ENCODE measurements at places on chromosomes 16 and 17.
A peak's percentile ranks its signal among the peaks of the same experiment; 100 is the strongest.

DNA sequence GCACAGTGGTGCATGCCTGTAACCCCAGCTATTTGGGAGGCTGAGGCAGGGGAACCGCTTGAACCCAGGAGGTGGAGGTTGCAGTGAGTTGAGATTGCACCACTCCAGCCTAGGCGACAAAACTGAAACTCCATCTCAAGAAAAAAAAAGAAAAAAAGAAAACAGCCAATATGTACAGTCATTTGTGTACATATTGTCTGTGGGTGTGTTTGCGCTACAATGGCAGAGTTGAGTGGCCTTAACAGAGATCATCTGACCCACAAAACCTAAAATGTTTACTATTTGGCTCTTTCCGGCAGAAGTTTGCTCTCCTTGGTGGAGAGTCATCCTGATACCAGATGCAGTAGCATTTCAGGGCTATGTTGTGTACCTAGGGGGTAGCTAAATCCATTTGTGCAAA lies 57.9 kb downstream of the ARSG start:
- no peak for DNase-seq

- DNase-seq: no peak
Measured at GRCh38 chr16:85850344-85850880, 48.5 kb upstream of the IRF8 start.

- peak; percentile 91 for DNase-seq
Measured at GRCh38 chr17:75693500-75694481, 26.7 kb downstream of the SAP30BP start.

- no peak for DNase-seq
Measured at GRCh38 chr16:89993971-89994370, 25.3 kb downstream of the DBNDD1 start.

DNA sequence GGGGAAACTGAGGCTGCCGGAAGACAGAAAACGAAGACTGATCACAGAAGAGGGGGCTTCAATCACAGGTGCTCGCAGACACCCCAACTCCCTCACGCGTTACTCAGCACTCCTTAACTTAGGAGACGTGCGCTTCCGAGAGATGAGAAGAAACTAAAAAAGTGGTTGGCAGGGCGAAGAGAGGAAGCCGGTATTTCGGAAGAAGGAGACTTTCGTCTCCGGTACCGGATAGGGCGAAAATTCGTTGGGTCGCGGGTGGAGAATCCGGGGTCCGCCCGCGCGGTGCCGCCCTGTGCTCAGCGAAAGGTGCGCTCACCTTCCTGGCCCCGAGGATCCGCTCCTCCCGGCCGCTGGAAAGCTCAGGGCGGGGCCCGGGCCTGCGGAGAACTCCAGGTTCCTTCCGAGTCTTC lies 917 bp upstream of the TBX2 start:
- no peak for DNase-seq

GRCh38 chr16:79821911-79822310 lies 221.4 kb upstream of the MAF start:
- no peak for DNase-seq

DNA sequence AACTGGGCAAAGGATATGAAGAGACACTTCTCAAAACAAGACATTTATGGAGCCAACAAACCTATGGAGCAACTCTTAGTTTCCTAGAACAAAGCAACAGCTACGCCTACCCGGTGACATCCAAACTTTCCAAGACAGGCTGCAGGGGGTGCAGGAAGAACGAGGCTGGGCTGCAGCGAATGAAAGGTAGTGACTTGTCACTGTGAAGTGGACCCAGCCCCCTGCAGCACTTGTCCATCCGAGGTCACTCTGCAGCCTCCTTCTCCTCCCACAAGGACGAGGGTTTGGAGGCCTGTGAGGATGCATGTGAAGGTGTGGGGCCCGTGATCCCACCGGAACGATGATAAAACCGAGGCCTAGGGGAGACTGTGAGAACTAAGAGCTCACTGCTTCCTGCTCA lies 192.6 kb upstream of the RPL38 start:
- no peak for DNase-seq

- no peak for DNase-seq
Measured at GRCh38 chr17:61280338-61280737, 119.3 kb upstream of the TBX2 start.

DNA sequence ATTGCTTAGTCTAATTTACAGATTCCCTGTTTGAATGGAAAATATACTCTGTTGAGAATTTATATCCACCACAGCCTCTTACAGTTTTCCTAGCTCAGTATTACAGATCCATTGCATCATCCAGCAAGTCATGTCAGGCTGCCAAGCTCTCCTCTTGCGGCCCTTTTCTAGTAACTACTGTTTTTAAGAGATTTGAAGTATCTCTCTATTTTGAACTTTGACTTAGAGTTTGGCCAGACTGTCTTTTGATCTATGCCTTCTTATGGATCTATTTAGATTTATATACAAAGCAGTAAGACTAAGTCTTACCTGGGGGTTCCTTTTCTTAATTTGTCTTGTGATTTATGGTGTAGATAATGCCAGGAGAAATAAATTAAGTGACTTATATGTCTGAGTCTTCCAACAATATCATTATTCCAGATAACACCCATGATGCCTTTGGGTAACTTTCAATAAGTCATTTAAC lies 53.1 kb upstream of the ABCC11 start:
- peak; percentile 62 for DNase-seq

DNA sequence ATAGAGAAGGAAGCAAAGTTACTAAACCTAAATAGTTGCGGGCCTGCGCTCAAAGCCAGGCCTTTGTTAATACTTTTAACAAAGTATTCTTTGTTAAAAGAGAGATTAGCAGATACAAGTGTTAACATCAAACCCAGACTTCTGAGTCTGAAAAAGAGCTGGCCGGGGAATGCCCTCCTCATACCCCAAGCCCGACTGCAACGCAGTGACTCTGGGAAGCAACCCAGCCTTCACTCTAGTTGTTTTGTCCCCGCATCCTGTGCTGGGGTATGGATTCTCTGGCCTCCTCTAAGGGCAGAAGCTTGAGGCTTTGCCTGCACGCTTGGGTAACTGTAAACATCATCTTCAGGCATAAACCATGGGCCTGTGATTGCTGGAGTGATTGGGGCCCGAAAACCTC lies 48.3 kb downstream of the ADCY7 start:
- DNase-seq: no peak

DNA sequence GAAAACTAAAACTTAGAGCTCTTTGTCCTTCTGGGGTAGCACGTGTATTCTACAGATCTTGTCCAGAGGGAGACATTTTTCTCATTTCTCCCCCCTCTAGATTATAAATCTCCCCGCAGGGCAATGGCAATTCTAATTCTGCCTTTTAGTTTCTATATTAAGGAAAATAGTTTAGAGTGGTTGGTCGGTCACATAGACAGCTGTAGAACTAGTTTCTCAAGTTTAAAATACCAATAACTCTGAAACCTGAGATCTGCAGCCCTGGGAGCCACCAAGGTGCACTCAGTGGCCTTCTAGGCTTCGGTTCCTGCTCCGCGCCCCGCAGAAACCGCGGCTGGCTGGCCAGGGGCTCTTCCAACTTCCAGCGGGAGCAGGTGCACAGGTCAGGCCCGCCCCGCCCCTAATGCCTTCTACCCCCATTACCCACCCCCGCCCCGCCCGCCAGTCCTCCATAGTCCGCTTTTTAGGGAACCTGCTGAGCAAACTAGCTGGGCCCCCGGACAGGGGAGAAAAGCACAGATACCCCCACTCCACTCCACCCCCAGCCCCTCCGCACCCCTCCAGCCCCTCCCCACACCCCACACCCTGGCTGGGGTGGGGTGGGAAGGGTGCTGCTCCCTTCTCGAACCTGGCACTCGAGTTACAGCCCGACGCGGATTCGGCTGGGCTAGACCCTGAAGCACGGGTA lies 431 bp downstream of the SLFN11 start:
- DNase-seq: no peak

GRCh38 chr16:71794943-71795342 lies 13.7 kb downstream of the AP1G1 start:
- no peak for DNase-seq

GRCh38 chr16:54996186-54996585 lies 65.5 kb downstream of the IRX5 start:
- no peak for DNase-seq

DNA sequence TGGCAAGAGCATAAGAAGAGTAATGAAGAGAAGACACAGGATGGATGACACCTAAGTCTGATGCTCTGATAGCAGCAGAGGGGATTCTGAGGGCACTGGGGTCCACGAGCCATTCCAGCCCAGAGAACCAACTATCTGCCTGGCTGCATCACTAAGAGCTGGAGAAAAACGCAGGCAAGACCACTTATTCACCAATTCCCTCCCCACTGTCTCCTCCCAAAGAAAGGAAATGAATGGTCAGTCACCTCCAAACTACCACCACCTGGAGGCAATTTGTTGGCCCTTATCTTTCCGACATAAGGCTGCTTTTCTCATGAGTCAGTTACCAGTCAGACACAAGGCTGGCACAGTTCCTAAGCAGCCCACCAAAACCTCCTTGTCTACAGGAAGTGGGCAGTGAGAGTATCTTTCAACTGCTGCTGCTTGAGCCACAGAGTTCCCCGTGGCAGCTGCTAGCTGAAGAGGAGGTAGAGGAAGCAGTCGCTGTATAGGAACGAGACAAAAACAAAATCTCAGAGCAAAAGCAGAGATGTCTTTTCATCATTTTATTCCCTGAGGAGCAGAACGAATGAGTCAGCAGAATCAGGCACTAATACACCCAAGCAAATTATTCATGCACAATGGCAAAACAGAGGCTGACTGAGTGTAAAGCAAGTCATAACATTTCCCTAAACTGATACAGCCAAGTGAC lies 111.1 kb downstream of the SMG6 start:
- DNase-seq: peak; percentile 99

DNA sequence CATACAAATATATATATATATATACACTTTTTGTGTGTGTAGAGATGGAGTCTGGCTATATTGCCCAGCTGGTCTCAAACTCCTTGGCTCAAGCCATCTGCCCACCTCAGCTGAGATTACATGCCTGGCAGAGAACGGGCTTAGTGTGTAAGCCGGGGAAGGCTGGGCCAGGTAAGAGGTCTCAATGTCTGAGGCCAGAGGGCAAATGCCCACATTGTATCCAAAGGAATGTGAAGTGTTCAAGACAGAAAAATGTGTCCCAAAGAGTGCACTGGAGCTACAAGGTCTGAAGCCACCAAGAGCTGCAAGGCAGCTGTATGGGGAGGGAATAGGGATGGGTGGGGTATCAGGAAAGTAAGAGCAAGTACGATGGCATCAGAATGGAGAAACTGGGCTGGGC lies 8.8 kb downstream of the CD2BP2 start:
- DNase-seq: no peak

DNA sequence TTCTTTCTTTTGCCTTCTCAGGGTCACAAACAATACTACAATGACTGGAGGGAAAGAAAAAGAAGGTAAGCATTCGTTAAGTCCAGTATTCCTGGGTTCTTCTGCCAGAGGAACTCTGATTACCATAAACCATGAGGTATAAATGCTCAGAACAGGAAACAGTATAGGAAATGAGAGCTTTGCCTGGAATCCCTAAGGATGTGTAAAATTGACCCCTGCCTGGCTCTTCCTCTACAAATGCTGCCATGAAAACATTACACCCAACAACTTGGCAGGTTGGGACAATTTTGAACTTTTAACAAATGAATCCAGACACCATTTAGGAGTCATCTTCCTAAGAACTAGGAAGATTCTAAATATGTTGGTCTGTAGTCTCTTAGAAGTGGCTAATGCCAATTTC lies 173.8 kb downstream of the CDH11 start:
- DNase-seq: no peak

DNA sequence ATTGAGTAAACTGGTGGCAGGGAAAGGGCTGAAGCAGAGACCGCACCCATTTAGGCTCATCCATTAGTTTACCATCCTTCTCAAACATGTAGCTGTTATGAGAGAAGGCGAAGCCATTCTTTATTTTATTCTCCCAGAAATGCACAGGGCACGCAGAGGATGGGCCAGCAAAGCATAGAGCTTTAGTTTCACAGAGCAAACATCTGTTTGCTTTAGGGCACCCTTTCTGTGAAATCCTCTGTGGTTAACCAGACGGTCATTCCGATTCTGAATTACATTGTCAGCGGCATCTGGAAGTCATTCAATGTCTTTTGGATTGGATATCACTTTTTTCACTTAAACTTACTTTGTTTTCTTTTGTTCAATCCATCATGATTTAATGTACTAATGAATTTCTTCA lies 96.0 kb downstream of the TOX3 start:
- no peak for DNase-seq

DNA sequence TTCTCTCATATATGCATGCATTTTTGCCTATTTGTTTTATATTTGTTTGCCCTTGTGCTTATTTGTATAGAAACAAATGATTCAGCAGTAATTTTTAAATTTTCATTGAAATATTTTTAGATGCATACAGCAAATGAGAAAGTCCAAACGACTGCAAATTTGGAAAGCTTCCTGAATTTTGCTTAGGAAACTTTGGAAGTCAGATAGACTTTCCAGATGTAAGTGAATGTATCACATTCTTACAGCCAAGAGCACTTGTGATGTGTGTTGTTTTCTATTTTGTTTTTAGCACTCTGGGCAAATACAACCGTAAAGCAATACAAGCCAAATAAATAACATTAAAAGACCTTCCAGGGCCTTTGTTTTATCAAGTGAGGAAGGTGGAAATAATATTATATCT lies 680.8 kb upstream of the CDH8 start:
- no peak for DNase-seq

- DNase-seq: no peak
Measured at GRCh38 chr17:55931446-55931845, 180.6 kb downstream of the PCTP start.

DNA sequence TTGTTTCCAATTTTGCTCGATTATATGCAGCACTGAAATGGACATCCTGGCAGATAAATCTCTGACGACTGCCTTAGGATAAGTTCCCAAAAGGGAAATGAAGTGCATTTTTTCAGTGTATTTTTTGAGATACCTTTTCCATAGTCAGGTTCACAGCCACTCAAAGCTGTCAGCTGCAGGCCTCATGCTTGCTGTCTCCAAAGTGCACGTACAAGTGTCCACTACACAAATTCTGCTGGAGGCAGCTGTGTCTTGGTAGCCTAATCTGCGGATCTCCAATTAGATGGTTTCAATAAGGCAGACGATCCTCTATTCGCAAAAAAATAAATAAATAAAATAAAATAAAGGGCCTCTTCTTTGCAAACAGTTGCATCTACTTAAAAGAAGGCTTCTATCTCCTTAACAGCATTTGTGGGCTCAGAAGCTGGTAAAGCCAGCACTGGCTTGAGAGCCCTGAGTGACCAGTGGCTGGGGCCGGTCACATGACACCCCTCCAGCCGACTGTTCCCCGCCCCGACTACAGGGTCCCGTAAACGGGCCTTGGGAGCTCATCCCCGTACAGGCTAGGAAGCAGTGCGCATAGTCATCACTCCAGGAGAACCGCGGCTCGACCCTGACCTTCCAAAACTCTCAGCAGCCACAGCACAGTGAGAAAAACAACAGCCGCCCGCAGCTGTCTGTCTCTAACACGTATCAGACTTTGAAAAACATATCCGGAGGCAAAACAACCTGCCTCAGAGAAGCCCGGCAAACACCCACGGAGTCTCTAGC lies 18.8 kb downstream of the RPH3AL start:
- DNase-seq: peak; percentile 73

- DNase-seq: no peak
Measured at GRCh38 chr17:49082231-49082630, 50.3 kb upstream of the B4GALNT2 start.

DNA sequence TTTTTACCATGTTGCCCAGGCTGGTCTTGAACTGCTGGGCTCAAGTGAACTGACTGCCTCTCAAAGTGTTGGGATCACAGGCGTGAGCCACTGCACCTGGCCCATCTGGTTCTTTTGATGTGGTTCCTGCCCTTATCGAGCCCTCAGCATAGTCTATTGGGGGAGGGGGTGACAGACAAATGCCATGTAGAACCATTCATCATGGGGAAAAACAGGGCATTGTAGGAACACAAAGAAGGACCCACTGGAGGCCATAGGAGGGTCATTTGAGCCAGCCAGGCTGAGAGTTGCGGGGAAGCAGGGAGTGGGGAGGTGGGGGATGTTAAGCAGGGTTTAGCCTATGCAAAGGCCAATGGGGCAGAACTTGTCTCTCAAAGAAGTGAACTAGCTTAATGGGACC lies 11.9 kb downstream of the SEC14L5 start:
- DNase-seq: no peak

Measured in amniotic epithelial cell (primary cell).